Chondrocyte (in vitro differentiated cells): ENCODE measurements at places on chromosomes 3 and 15. TPM values are rescaled to one million over a fixed set of nuclear protein-coding genes. Genes with fewer than 3 reads are reported as not detected.

DNA sequence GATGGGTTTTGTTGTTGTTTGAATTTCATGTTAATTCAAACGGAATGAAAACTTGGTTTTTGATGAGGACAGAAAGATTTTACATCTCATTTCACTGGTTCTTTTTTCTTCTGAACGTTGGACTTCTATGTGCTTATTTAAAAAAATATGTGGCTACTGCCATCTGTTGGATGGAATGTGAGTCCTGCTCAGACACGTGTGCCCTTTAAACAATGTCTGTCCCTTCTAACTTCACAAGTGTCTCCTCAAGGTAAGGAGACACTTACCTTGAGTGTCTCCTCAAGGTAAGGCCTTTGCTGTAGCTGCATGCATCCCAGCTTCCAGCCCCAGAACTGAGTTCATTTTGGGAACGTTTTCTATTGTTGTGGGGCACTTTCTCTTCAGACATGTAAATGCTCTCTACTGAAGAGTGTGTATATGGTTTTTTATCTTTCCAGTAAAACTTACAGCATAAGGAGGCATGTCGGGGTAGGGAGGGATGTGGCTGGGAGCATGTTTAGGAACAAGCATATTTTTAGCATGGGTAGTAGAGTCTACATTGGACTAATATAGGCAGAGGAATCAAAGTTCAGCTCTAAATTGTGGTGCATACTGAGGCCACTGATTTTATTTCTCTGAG is 63.1 kb upstream of the UBE3A start:
- no peak overlapping the region for H3K27ac ChIP-seq
- no peaks in the 10 kb centered on the region for H3K27me3 ChIP-seq
- H3K4me1 ChIP-seq: peaks cover 12% of the 10 kb centered on the region
- H3K36me3 ChIP-seq: no peaks in the 10 kb centered on the region
- H3K4me3 ChIP-seq: no peak overlapping the region
- DNase-seq: no peak

DNA sequence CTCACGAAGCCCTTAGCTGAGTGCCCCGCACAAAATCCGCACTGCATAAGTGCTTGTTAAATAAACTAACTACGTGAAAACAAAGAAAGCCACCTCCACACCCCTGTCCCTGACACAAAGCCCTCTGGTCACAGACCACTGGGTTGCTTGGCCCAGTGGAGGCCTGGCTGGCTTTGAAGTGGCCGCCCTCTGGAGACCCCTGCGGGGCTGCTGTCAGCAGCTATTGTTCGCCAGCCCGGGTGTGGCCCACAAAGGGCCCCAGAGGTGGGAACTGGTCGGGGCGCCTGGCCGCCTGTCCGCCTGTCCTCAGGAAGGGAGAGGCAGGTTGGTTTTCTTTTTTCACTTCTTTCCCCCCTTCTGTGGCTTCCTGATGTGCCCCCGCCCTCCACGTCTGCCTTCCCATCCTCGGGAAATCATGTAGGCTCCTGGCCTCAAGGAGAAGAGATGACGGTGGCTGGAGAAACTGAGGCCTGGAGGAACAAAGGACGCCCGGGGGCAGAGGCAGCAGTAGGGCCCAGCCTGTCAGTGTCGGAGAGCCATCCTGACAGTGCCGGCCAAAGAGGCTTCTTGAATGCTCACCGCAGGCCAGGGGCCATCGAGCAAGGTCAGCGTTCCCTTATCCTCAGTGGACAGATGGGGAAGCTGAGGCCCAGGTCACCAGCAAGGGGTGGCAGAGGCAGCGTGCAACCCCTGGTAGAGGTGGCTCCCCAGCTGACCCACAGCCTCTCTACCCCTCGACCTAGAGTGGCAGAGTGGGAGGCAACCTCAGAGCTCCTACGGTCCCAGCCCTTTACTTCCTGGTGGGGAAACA is 61.1 kb downstream of the SLC6A6 start:
- H3K4me1 ChIP-seq: peaks cover 22% of the 10 kb centered on the region
- no peak for DNase-seq
- no peak overlapping the region for H3K4me3 ChIP-seq
- peaks cover 9% of the 10 kb centered on the region for H3K36me3 ChIP-seq
- H3K27me3 ChIP-seq: no peaks in the 10 kb centered on the region
- H3K27ac ChIP-seq: no peak overlapping the region

DNA sequence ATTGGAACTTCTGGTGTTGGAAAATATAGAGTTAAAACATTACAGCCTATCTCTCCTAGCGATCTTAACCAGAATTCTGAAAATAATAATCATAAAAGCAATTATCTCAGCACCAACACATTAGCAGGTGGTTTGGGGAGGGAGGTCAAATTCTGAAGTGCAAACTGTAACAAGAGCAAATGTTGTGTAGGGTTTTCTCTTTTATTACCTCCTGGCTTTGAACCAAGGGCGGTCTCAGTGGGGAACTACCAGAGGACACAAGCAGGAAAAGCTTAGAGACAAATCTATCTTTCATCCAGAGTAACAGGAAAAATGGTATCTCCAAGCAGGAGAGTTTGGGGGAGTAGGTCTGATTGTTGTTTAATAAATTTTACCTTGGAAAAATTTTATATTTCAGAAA is 5.5 kb upstream of the ARRDC4 start:
- no peak overlapping the region for H3K4me3 ChIP-seq
- H3K27me3 ChIP-seq: peaks cover 11% of the 10 kb centered on the region
- H3K4me1 ChIP-seq: peaks cover 8% of the 10 kb centered on the region
- H3K36me3 ChIP-seq: no peaks in the 10 kb centered on the region
- no peak overlapping the region for H3K27ac ChIP-seq
- DNase-seq: no peak

DNA sequence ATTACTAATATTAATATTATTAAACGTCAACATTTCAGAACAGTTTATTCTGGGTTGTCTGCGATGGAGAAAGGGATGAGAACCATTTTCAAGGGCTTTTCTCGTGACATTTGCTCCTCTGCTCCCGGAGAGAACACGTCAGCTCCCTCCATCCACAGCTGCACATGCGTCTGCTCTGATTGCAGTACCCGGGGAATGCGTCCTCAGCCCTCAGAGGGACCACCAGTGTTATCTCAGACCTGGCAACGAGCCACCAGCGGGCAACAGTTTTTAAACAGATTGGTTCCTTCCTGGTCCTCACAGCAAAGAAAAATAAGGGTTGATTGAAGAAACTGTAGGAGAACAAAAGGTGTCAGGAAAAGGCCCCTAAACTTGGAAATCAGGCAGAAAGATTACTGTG is 202.2 kb upstream of the ADAMTS9 start:
- peaks cover 16% of the 10 kb centered on the region for H3K4me1 ChIP-seq
- H3K36me3 ChIP-seq: no peaks in the 10 kb centered on the region
- H3K27ac ChIP-seq: no peak overlapping the region
- no peak for DNase-seq
- no peaks in the 10 kb centered on the region for H3K27me3 ChIP-seq
- H3K4me3 ChIP-seq: no peak overlapping the region

DNA sequence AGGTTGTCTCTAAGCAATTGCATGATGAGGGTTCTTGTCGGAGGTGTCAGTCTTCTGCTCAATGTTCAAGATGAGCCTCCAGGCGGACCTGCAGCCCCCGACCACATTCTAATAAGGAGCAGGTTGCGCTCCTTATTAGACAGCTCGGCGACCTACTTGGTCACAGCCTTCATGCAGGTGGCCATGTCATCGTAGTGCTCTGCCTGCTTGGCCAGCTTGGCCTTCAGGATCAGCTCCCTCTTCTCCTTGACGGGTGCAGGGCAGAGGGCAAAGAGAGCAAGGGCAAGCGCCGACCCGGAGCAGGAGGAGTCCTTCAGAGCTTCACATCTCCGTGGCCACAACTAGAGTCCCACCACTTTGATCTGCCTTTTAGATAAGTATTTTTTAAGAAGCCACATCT is 113.5 kb downstream of the RASA2 start:
- H3K27me3 ChIP-seq: no peaks in the 10 kb centered on the region
- peaks cover 21% of the 10 kb centered on the region for H3K36me3 ChIP-seq
- H3K27ac ChIP-seq: peak overlapping the region; percentile 19
- no peak for DNase-seq

DNA sequence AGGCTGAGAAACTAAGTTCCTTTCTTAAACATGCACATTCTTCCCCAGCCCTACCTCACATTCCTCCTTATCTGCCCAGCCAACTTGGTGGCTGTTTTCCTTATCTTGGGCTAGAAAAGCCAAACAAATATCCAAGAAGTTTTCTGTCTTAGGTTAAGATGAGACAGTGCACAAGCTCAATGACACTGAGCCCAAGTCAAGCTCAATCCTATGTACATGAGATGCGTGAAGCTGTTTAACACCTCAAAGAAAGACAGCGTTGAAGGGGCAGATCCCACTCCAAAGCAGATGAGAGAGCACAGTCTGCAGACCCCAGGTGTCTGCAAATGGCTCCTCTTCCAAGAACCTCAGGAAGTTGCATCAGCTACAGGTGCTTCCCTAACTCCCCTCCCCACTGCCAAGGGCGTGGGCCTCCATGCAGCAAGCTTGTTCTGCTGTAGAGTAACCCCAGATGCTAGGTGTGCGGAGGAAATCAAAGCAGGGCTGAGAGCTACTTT is 16.6 kb downstream of the LRRC2 start:
- no peak overlapping the region for H3K27ac ChIP-seq
- DNase-seq: no peak
- no peaks in the 10 kb centered on the region for H3K36me3 ChIP-seq
- H3K4me1 ChIP-seq: no peaks in the 10 kb centered on the region

- H3K27ac ChIP-seq: no peak overlapping the region
- H3K4me3 ChIP-seq: no peak overlapping the region
- H3K27me3 ChIP-seq: no peaks in the 10 kb centered on the region
Measured at GRCh38 chr15:58487041-58487723, 55.4 kb downstream of the LIPC start.

Gene GOLGA6A
- 0.12 to 0.46 TPM in 2 of 3 replicates, not detected in the other for total RNA-seq

Gene AGBL1
- not detected in 3 replicates for total RNA-seq

Gene CCDC54
- not detected in 3 replicates for total RNA-seq

Gene ERICH6
- total RNA-seq: not detected in 3 replicates
